Panc1 (cell line): ENCODE measurements at places on chromosomes 16 and 17. TPM values are rescaled to one million over a fixed set of nuclear protein-coding genes. Genes with fewer than 3 reads are reported as not detected.

DNA sequence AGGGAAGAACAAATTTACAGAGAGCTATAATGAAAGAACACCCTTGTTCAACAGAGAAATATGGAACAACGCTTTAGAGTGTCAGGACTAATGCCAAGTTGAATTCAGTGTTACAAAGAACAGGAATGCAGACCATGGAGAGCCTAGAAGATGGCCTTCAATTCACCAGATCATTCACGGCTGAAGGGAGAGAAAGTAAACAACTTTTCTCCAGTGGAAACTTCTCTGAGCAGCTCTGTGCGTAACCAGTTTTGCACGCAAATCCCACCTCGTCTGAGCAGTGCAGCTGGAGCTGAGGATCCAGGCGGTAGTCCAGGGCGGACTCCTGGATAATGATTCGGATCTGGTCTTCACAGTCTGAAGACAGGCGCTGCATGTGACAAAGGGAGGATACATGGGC, 40.5 kb upstream of the CLEC18B start:
- no peak for DNase-seq

GRCh38 chr17:62098623-62099231, 33.6 kb upstream of the MED13 start:
- no peak for DNase-seq

DNA sequence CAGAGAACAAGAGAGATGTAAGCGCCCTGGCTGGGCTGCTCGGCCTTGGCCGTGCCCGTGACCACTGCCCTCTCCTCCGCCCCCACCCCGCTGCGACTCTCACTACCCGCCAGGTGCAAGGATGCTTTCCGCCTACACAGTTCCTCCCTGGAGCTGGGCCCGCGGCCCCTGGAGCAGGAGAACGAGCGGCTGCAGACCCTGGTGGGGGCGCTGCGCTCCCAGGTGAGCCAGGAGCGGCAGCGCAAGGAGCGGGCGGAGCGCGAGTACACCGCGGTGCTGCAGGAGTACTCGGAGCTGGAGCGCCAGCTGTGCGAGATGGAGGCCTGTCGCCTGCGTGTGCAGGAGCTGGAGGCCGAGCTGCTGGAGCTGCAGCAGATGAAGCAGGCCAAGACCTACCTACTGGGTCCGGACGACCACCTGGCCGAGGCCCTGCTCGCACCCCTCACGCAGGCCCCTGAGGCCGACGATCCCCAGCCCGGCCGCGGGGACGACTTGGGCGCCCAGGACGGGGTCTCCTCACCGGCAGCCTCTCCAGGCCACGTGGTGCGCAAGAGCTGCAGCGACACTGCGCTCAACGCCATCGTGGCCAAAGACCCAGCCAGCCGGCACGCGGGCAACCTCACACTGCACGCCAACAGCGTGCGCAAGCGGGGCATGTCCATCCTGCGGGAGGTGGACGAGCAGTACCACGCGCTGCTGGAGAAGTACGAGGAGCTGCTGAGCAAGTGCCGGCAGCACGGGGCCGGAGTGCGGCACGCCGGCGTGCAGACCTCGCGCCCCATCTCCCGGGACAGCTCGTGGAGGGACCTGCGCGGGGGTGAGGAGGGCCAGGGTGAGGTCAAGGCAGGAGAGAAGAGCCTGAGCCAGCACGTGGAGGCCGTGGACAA, 9.2 kb upstream of the MRPL58 start:
- DNase-seq, result no peak

HASPIN gene
- 10.6 TPM for total RNA-seq

DNA sequence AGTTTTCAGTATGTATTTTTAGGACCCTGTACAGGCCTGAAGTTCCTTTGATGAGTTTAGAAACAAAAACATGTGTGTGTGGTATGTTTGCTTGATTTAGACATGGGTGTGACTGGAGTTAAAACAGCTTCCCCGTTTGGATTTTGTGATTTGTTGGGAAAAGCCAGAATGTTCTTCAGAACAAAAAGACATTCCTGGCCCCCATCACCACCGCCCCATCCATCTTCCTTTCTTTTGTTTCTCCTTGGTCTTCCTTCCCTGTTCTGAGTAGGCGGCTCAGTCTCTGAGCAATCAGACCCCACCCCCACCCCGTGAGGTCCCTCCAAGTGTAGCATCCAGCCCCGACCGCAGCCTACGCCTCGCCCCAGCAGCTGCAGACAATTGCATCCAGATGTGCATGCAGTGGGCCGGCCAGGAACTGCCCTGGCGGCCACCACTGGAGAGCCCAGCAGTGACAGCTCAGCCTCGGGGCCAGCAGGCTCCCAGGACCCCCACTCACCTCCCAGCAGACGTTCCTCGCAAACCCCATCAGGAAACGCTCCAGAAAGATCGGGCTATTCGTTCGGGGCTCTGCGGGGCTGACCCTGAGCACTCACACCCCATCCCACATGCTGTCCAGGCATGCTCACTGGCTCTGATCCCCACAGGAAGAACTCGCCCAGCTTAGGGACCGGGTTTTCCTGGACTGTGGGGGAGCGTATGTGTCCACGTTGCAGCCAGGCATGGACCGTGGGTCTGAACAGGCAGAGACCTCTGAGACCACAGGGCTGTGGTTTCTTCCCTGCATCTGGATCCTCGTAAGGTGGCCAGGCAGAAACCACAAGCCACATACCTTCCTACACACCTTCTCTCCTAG, 99.8 kb upstream of the CDH5 start:
- no peak for DNase-seq

- no peak for DNase-seq
Observed at GRCh38 chr17:57246257-57246656, 10.1 kb upstream of the MSI2 start.

DNA sequence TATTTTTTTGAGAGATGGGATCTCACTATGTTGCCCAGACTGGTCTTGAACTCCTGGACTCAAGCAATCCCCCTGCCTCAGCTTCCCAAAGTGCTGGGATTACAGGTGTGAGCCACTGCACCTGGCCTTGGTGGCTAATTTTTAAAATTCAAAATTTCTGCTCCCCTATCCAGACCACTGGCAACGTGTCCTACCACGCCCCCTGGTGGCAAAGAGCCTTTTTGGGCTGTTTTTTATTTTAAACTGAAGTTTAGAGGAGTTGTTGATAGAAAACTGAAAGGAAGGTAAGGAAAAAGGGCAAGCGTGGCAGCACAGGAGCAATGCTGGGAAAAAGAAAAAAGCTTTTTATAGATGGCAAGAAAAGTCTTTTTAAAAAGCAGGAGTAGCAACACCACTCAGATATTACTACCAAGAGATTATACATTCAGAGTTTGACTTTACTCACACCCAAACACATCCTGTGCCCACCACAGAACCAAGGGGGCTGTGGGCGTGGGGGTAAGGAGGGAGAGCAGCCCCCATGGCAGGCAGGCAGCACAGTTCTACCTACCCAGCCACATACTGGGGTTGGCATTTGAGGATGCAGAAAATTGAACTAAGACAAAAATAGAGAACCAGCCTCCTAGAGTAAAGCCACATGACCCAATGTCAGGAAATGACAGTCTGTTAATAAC, 4.2 kb upstream of the MXRA7 start:
- DNase-seq, result no peak

TEX14 gene
- not detected for total RNA-seq
